ENCODE measurements at places on chromosomes 2 and 18. TPM values are rescaled to one million over a fixed set of nuclear protein-coding genes. Genes with fewer than 3 reads are reported as not detected.

DNA sequence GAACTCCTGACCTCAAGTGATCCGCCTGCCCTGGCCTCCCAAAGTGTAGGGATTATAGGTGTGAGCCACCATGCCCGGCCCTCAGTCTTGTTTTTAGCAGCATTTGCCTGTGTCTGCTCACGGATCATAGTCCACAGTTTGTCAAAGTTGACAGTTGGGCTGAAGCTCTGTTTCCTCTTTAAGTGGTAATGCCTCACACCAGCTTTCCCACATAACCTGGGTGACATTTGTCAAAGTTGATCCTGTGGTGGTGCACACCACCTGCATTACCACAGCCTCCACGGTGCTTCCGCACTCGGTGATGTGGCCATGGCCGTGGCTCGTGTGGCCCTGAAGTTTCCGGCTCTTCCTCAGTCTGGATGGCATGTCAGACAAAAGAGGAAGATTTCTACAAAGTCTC lies 27.1 kb downstream of the RAB31 start:
- DNase-seq = no peak

DNA sequence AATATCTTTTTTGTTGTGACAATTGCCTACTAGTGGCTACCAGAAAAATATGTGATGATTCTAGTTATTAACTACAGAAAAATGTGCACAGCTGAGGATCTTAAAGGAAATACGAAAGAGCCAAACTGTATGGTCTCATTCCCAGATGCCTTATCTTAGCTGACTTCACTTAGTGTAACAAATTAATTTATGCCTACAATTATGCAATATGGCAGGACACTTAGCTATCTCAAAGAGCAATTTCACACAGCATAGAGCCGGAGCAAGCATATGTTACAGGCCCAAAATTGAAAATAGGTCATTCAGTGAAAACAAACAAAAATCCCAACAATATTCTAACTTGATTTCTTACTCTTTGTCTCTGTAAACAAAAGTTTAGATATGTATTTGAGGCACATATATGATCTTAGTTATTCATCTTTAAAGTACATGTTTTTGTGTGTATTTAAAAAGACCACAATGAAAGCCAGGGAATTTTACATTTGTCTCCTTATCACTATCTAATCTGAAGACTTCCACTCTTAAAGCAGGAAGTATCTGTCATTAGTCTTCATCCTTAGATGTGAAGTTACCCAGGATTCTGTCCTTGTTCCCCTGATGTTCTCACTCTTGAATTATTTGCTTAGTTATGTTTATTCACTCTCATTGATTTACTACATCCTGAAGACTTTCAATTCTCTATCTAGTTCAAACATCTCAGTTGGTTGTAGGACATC lies 1579.0 kb upstream of the NXPH2 start:
- no peak for DNase-seq

DNA sequence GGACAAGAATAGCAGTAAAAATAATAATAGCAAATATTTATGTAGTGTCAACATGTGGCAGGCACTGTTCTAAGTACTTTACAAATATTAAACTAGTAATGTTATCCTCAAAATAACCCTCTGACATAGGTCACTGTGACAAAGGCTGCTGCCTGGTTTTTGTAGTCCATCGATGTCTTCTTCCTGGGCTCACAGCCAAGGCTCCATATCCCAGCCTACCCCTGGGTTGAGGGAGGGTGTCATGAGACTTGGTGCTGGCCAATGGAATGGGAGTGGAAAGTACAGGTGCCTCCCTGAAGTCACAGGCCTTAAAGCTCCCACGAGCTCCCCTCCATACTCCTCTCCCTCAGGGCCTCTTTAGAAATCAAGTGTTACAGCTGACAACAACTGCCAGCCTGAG lies 159.3 kb downstream of the CYRIA start:
- no peak for DNase-seq

- DNase-seq = no peak
Measured at GRCh38 chr2:19116918-19117317, 241.5 kb downstream of the OSR1 start.

DNA sequence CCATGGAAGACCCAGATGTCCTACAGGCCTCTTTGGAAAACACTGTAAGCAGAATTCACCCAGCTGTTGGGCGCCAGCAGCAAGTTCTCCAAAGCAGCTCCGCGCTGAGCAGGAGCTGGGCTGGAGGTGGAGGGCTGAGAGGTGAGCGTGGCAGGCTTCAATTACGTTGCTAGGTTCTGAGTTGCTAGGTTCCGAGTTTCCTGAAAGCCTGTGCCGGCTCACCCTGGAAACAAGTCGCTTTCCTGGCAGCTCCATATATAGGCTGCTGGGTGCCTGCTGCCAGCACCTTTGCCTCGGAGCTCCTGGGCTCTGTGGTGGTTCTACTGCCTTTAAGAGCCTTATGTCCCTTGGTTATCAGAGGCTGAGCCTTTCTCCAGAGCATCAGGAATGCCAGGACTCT lies 14.4 kb upstream of the EGR4 start:
- DNase-seq = no peak

DNA sequence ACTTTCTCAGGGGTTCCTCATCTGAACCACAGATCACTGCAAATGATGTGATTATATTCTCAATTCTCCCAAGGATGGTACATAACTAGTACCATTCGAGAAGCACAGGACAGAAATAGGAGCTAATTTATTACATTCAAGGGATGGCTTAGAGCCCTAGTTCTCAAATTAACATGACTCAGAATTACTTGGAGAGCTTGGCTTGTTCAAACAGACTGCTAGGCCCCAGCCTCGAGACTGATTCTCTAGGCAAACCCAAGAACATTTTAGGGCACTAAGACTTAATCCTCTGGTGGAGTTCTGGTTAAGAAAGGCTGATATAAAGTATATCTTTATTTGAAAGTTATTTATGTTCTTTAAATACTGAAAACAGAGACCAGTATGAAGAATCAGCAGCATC lies 35.8 kb downstream of the HIBCH start:
- no peak for DNase-seq

DNA sequence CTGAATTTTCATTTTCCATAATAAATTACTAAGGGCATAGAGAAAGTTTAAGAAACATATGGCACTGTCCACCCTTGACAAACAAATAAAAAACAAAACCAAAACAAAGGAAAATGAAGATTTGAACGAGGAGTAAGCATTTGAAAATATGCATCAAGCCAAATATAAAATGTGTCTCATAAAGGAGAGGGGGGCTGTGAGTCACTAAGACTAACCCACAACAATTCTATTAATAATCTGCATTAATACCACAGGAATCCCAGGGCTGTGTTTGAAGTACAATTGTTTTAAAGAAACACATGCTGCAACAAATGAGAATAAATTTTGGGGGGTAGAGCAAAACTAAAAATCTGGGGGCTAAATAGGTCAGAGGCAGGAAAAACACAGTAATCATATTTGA lies 53.8 kb upstream of the STK17B start:
- DNase-seq = no peak

GRCh38 chr2:213015387-213016165 lies 135.8 kb downstream of the IKZF2 start:
- DNase-seq = no peak

DNA sequence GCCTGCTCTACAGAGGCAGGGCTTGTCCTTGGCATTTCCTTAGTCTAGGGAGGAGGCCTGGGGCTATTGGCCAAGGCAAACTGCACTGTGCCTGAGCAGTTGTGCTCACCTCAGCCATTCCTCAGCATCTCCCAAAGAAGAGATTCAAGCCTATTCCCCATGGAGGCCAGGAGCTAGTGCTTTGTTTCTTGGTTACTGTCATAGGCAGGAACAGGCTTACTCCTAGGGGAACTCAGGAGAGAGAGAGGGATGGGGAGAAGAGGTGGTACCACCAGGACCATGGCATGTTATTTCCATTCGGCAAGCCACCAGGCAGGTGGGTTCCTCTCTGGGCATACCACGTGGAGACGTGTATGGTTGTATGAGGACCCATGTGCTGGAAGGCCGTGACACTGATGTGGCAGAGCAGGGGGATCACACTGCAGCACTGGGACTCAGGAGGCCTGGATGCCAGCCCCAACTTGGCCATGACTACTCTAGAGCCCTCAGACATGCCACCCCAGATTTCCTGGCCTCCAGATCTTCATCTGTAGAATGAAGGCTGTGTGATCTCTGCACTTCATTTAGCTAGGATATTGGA lies 233.7 kb downstream of the LOXHD1 start:
- DNase-seq = no peak

- DNase-seq = no peak
Measured at GRCh38 chr2:199693861-199694260, 157.1 kb downstream of the FTCDNL1 start.

DNA sequence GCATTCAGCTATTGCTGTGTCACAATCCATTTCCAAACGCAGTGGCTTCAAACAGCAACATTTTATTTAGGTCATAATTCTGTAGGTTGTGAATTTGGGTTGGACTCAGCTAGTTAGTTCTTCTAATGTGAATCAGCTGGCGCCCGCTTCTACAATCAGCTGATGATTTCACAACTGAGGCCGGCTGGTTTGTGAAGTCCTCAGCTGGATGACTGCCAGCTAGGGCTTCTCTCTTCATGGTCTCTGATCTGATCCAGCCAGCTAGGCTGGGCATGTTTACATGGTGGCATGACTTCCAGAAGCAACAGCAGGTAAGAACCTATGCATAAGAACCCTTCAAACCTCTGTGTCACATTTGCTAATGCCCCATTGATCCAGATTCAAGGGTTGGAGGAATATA lies 172.0 kb downstream of the SLC4A10 start:
- DNase-seq = no peak

GRCh38 chr18:58067601-58068000 lies 23.6 kb downstream of the NEDD4L start:
- no peak for DNase-seq

- DNase-seq = no peak
Measured at GRCh38 chr2:46246790-46247189, 50.4 kb upstream of the EPAS1 start.

- DNase-seq = no peak
Measured at GRCh38 chr2:238848691-238848975, 748 bp downstream of the TWIST2 start.

DNA sequence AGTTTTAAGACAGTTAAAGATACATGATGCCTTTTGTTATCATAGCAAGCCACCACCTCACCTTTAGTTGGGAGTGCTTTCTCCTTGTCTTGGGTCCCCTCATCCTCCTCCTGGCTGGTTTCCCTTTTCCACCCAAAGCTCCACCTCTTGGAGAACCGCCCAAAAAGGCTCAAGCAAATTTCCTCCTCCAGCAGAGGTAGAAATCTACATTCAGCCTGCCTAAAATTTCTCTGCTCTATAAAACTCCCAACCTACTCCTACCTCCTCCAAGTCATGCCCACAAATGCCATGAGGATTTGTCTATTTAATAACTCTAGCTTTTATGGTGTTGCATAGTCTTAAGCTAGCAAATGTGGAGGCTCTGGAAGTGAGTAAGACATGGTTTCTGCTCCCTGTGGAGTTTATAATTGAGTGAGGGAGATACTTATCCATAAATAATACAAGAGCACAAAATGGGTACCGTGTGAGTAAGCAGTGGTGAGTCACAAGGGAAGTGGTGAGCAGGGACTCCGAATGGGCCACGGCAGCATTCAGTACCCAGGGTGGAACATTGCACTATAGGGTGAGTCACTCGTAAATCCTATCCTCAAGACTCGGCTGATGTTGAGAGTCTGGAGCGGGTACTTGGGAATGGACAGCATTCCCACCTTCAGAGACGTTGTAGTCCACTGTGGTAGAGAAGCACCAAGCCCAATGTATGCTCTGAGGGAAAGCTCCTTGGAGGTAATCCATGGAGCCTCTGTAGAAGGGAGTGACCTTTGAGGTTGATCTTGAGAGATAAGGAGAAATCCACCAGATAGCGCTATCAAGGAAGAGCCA lies 146.3 kb downstream of the RTN4 start:
- no peak for DNase-seq

- no peak for DNase-seq
Measured at GRCh38 chr18:12155996-12156395, 62.4 kb downstream of the ANKRD62 start.

GRCh38 chr18:9842448-9842847 lies 43.3 kb upstream of the TXNDC2 start:
- no peak for DNase-seq

- no peak for DNase-seq
Measured at GRCh38 chr18:8423051-8423557, 186.1 kb upstream of the RAB12 start.

GRCh38 chr2:49360407-49360767 lies 206.1 kb upstream of the FSHR start:
- no peak for DNase-seq

DNA sequence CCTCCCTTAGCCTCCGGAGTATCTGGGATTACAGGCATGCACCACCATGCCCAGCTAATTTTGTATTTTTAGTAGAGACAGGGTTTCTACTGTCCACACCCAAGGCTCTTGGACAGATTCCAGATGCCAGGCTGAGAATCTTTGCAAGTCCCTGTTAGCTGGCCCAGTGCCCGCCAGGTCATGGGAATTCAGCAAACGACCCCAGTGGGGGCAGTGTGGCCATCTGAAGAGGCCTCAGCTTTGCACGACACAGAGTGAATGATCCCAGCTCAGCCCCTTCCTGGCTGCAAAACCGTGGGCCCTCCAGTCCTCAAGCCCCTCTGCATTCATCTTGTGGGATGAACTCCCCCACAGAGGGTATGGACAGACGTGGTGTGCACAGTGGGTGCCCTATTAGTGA lies 179.5 kb upstream of the ID2 start:
- no peak for DNase-seq

DNA sequence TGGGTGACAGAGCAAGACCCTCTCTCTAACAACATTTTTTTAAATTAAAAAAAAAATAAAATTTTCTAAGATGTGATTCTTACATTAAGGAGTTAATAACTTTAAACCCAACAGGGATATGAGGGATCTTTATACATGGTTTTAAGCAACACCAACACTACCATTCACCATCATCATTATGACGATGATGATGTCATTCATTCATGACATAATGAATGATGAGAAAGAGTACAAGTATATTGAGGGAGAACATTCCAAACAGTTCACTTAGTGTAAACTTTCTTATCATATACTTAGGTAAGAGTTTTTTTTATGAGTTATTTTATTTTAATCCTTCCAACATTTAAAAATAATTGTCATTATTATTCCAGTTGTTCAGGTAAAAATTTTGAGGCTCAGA lies 863.3 kb downstream of the DPP10 start:
- no peak for DNase-seq

Gene TEKT4
- total RNA-seq = not detected

Gene UPP2
- total RNA-seq = 0.16 TPM

Gene KCNIP3
- 6.1 TPM for total RNA-seq

Gene CYB5A
- total RNA-seq = 84.3 TPM

Gene MDH1B
- 1.2 TPM for total RNA-seq

Gene DLX1
- total RNA-seq = 0.21 TPM

Gene RBKS
- total RNA-seq = 1.3 TPM

Gene EFR3B
- total RNA-seq = 3.8 TPM

Gene CFC1
- total RNA-seq = not detected

Gene TUBA4B
- not detected for total RNA-seq

Gene CYRIA
- 10.5 TPM for total RNA-seq

Gene SERPINB4
- total RNA-seq = not detected

Gene CAMKMT
- total RNA-seq = 20.2 TPM

All from urinary bladder (tissue), 4 donors.